ENCODE measurements at places on chromosomes 3 and 15.

DNA sequence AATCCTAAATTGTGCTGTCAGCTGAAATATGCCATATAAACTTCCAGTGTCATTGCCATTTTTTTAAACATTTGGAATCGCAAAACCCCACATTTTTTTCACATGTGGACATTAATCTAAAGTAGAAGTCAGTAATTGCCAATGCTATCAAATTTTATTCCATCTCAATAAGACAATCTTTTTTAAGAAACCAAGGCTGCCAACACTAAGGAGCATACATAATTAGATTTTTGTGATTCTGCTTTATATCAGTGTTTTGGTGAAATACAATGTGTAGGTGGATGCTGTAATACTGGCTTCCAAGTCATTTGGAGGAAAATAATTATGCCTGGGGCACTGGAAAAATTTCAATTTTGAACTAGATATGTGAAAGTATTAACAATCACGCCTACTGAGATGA lies 256.7 kb downstream of the ZPLD1 start:
- DNase-seq = no peak

DNA sequence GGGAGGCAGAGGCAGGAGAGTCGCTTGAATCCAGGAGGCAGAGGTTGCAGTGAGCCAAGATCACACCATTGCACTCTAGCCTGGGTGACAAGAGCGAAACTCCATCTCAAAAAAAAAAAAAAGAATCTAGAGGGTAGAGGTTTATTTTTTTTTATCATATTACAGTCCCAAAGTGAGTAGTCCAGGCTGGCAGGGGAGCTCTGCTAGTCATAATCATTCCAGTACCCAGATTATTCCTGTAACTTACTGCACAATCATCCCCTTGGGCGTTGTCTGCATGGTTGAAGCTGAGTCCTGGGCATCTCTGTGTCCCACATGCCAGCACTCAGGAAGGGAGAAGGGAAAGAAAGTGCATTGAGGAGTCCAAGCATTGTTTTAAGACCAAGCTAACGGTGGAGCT lies 8.5 kb downstream of the CRELD1 start:
- DNase-seq = no peak

DNA sequence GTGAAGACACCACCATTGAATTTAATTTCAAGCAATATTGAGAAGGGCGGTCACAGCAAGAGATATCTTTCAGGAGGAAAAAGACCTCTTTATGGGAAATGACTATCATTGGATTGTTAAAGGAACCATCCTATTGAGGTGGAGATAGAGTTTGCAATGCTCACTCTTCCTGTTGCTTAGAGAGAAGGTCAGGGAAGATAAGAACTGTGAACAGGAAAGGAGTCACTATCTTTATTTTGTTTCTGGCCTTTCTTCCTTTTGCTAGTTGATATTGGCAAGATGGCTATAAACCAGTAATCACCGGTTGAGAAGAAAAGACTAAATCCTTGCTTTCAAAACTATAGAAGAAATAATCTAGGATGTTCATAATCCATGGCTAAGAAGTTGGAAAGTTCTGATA lies 112.1 kb upstream of the TMEM108 start:
- no peak for DNase-seq

DNA sequence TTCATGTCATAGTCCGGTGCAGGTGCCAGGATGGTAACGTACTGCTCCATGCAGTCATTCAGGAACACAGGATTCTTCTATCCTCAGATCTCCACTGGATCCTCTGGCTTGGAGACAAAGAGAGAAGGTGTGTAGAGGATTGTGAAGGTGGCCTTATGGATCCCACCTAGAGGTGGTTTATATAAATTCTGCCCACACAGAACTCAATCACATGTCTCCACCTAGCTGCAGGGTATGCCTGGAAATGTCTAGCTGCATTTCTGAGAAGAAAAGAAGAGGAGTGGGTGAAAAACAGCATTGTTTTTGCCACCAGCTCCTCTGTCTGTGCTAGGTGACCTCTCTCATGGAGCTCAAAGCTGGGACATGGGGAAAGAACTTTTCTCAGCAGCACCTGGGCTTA lies 478.7 kb downstream of the PDCD6IP start:
- no peak for DNase-seq

DNA sequence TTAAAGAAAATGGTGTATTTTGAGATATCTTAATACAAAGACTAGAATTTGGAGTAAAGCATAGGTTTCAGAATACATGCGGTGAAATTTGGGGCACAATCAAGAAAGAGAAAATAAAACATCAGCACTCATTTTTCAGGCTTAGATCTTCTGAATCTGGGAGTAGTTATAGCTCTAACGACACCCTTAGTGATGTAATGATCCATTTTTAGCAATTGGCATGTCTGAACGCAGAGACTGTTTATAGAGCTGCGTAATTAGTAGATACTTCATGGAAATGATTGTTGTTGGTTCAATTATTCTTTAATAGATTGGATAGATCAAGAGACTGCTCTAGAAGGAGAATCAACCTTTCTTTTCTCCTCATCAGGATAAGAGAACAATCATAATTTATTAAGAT lies 47.5 kb upstream of the SNRK start:
- DNase-seq = no peak

GRCh38 chr3:184234224-184234623 lies 4.8 kb downstream of the VWA5B2 start:
- no peak for DNase-seq

GRCh38 chr3:158267015-158267414 lies 157.1 kb downstream of the RSRC1 start:
- DNase-seq = no peak

DNA sequence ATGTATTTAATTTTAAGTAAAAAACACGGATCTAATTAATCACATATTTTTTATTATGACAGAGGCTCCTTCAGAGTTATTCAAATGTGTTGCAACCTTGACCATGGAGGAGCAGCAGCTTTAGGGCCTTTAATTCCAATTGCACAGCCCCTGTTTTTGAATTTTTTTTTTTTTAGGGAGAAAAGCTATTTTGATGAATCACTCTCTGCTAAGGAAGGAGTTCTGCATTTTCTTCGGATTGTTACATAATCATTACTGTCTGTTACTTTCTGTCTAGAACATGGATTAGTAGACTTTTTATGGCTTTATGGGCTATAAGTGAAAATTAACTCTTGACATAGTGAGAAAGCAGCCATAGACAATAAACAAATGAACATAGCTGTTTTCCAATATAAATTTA lies 90.8 kb downstream of the MCTP2 start:
- DNase-seq = no peak

- DNase-seq = no peak
These were observed 465.4 kb downstream of the GBE1 start for GRCh38 chr3:81295906-81296577.

DNA sequence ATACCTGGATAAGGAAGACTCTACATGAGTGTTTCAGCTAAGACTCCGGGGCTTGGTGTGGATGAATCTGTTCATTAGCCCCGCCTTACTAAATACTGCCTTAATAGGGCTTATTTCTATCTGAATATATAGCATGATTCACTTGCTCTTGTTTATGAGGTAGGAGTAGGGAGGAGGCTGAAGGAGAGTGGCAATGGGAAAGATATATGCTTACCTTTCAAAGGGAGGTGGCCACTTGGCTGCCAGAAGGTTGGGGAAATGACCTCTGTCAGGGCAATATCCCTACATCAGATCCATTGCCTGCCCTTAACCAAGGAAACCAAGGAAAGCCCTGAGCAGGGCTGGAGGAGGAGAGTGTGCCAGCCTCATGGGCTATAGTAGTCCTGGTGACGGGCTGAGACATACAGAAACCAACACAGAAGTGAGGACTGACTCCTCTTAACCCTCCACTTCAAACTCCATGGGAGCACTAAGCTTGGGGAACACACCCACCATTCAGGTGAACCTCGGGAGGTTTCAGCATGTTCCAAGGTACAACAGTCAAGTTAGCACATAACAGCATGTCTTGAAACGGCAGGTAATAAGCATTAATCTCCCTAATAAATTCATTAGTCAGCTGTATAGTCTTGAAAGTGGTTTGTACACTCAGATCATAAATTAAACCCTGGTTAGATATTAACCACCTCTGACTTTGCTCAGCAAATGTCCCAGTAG lies 80.1 kb downstream of the EOMES start:
- no peak for DNase-seq

GRCh38 chr15:23566651-23567050 lies 1.2 kb downstream of the MKRN3 start:
- DNase-seq = no peak

GRCh38 chr15:79582650-79583049 lies 150.5 kb downstream of the MINAR1 start:
- DNase-seq = no peak

DNA sequence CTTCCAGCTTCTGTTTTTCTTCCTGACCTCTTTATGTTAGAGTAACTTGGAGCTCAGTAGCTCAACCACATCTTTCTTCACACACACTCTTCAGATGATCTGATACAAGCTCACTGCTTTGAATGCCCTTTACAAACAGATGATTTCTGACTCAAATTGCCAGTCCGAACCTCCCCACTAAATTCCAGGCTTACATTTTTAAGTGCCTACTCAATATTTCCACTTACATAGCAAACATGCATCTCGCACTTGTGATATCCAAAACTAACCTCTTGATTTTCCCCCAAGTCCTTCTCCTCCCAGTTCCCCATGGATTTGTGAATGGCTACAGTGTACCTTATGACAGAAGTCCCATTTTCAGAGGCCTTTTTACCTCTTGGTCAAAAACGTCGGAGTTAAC lies 139.1 kb downstream of the GBE1 start:
- no peak for DNase-seq

GRCh38 chr3:25663347-25663868 lies 1.3 kb downstream of the TOP2B start:
- no peak for DNase-seq

DNA sequence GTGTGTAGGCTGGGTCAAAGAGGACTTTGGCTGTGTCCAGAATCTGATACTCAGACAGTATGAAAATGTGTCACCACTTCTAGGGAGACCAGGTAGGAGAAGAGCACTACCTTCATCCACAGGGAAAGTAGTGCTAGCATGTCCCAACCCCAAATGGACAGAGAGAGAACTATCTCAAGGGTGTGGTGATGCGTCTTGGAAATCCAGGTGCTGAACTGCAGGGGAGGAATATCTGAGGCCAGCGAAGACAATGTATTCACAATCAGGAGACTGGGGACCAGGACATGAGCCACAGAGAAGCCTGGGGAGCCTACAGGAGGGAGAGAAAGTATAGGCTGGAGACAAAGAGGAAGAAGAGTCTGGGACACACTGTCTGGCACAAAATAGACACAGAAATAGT lies 152.0 kb upstream of the WNT5A start:
- no peak for DNase-seq

GRCh38 chr15:42140383-42141070 lies 15.9 kb downstream of the PLA2G4F start:
- no peak for DNase-seq

GRCh38 chr3:95272781-95273180 lies 1209.9 kb downstream of the NSUN3 start:
- DNase-seq = no peak

DNA sequence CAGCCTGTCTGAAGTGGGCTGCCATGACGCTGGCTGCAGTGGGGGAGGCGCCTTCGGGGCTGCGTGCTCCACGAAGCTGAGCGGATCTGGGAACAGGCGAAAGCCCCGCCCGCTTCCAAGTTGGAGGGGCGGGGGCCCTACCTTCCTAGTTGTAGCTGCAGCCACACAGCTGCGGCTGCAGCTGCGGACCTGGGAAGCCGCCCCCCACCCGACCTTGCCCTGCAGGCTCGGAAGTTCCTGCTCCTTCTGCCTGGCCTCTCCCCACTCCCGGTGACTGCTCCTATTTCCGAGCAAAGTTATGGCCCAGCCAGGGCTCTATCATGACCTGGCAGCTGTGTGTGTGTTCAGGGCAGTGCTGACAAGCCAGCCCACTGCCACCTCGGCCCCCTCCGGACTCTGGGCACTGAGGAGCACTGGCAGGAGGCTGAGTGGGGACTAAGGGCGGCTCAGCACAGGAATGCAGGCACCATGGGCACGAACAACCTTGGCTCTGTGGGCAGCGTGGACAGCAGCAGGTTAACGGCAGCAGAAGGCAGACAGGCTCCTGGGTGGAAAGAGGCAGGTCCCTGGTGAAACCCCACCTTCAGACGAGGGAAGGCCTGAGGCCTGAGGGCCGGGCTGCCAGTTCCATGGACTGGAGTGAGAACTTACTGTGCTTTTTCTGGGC lies 352.4 kb upstream of the TMCO5A start:
- no peak for DNase-seq

DNA sequence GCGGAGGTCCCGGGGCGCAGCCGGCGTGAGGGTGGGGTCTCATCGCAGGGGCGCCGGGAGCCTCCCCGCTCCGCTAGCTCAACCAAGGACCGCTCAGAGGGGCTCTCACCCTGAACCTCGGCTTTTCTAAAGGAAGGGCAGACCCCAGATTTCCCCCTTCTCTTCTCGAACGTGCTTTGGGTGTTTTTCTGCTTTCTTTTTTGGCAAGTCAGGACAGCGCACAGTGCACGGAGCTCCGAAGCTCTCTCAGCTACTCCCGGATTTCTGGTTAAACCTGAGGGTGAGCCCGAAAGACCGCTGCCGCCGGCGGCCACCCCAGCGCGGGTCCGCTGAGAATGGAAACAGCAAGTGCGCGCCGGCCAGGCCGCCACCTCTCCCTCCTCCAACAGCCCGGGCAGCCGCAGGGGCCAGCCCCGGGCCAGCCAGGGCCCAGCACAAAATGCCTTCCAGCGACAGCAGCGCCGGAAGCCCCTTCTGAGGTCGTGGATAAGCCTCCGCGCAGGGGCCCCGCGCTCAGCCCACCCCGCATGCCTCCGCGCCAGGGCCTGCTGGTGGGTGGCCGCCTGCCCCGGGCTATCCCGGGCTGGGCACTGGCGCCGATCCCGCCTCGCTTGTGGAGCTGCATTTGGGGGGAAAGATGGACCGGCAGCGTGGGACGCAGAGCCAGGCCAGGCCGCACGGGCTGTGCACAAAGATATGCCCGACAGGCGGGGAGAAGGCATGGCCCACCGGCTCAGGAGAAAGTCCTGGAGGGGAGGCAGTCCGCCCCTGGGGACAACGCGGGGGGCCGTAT lies 8.2 kb upstream of the OCA2 start:
- no peak for DNase-seq

DNA sequence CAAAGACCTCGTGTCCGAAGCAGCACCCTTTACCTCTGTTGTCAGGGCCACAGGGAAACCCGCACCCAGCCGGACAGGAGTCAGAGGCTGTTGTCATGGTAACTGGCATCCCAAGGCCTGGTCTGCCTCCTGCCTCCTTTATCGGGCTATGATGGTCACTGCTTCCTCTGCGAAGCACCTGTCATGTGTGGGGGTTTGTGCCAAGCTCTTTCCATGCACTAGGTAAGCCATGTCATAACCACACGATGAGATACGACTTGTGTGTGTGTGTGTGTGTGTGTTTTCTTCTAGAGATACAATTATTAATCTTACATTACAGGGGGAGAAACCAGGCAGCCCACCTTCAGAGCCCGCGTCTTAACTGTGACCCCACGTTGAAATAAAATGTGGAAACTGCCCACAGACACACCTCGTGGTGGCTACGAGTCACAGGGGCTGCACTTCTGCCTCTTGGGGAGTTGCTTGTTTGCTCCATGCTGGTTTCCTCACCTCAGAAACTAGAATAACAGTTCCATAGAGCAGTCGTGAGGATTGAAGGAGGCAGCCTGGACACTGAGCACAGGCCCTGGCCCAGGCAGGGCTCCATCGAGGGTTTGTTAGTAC lies 18.0 kb downstream of the ZDHHC19 start:
- no peak for DNase-seq

- DNase-seq = no peak
These were observed 106.2 kb downstream of the IQSEC1 start for GRCh38 chr3:12966847-12967605.

- no peak for DNase-seq
These were observed 57.2 kb upstream of the UTS2B start for GRCh38 chr3:191387441-191388077.

- no peak for DNase-seq
These were observed 28.3 kb upstream of the MYZAP start for GRCh38 chr15:57563416-57563815.

- DNase-seq = no peak
These were observed 85.3 kb downstream of the ASB7 start for GRCh38 chr15:100687582-100688141.

Data from stimulated activated CD8-positive, alpha-beta memory T cell treated with anti-CD3 and anti-CD28 coated beads, Interleukin-7, amount 100 ng/mL, for 1 hour (primary cell).